ENCODE measurements at places on chromosomes 2 and 18. TPM values are rescaled to one million over a fixed set of nuclear protein-coding genes. Genes with fewer than 3 reads are reported as not detected.
A peak's percentile ranks its signal among the peaks of the same experiment; 100 is the strongest.

GRCh38 chr2:73069855-73070642, 1.5 kb downstream of the SFXN5 start:
- peak; percentile 62 for DNase-seq

- DNase-seq = no peak
These were observed 9.3 kb downstream of the FZD5 start for GRCh38 chr2:207760453-207760852.

- no peak for DNase-seq
These were observed 151.8 kb downstream of the DYSF start for GRCh38 chr2:71605173-71605641.

DNA sequence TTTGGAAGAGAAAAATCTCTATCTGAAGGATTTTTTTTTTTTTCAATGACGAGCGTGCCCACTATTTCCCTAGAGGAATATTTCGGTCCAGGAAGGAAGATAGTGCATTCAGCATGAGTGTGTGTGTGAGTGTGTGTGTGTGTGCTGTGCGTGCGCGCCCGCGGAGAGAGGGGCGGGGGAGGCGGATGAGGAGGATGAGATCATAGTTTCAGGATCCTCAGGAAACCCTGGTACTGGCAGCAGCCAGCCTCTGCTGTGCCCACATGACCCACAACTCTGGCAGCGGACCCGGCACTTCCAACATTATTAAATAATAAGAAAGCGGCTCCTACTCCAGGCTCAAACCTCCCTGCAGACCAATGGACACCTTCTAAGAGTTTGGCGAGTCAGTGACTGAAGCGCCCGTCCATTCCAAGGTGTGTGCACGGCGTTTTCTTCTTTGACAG, 217.0 kb upstream of the DTNA start:
- no peak for DNase-seq

LONRF2 gene
- 0.29 TPM for total RNA-seq

DNA sequence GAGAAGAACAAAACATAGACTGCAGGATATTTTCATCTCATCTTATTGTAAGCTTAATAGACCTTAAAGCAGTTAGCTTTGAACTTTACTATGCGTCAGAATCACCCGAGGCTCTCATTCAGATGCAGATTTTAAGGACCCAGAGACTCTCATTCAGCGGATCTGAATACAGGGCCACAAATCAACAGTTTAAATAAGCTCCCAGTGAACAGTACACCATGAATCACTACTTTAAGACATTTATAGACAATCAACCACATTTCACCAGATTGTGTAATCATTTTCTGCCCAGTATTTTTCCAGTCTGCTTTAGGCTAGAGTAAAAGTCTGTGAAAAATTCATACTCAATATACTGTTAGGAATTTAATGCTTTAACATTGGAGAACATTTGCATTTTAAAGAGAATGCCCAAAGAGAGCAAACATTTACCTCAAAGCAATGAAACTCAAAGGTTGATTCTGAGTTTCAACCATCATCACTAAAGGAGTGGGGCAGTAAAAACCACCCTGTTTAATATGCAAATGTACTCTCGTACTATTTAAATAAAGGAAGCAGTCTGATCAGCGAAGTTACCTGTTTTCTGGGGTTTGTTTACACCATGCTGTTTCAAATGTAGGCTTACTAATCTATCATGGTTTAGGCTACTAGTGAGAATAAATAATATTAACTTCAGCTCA, 11.0 kb upstream of the ALPK2 start:
- DNase-seq = peak; percentile 49

SULT1C4 gene
- not detected for total RNA-seq

DNA sequence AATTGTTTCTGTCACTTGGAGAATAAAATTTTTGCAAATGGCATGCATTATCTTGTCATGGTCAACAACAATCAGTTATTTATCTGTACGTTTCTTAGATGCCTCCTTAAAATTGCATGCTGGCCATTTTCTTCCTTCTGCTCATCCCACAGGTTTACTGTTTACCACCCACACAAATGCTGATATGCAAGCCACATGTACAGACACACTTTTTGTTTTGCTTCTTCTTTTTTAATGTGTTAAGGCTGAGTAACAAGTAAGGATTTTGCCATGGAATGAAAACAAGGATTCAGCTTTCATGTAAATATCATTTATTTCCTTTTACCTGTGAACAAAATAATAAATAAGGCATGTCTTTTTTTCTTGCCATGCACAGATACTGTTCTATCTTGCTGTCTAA, 1077.1 kb upstream of the ZEB2 start:
- no peak for DNase-seq

- DNase-seq = no peak
These were observed 79.4 kb downstream of the AGPS start for GRCh38 chr2:177471990-177472389.

GRCh38 chr18:80181642-80182461, 65.5 kb downstream of the PARD6G start:
- DNase-seq = no peak

- no peak for DNase-seq
These were observed 4.9 kb downstream of the TMEM177 start for GRCh38 chr2:119683713-119684443.

DNA sequence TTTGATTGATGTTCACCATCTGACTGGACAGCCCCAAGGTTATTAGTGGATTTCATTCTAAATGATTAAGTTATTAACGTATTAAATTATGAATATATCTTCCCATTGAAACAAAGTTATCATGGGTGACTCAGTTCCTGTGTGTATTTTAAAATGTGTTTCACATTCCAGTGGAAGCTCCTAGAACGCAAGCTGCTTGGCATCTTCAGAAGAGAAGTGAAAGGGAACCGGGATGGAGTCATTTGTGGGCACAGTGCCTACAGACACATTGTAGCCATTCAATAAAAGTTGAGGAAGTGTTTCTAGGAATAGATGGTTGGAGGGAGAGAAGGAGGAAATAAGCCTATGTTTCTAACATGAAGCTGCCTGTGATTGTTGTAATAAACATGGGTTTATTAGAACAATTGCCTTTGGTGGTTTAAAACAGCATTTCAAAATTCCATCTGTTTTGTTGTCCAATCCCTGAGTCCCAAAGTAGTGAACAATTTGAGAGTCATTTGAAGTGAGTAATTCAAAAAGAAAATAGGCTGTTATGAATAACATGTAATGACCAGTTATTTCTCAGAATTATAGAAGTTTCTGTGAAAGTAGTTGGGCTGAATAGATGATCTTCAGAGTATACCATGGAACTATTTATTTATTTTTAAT, 143.5 kb downstream of the PKP4 start:
- no peak for DNase-seq

IL1RN gene
- total RNA-seq = not detected

GRCh38 chr2:157312866-157313486, 12.6 kb downstream of the ERMN start:
- DNase-seq = no peak

GRCh38 chr2:55236992-55237543, 4.6 kb downstream of the RPS27A start:
- DNase-seq = no peak

- DNase-seq = no peak
These were observed 27.8 kb upstream of the COL6A3 start for GRCh38 chr2:237441605-237442274.

DNA sequence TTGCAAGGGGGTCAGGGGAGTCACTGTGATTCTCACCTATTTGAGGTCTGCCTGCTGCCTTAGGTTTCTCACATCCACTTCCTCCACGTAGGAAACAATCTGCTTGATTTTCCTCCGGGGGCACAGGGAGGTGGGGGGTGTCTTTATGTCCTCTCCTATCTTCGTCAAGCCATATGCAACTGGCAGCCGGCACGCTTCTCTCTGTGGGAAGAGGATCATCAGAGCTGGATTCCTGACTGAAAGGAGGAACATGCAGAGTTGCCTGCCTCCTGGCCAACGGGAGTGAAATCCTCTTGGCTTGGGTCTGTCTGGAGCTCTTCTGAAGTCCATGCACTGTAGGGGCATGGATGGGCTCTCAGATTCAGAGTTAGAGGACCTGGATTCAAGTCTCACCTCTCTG, 43.1 kb upstream of the ACVR1 start:
- DNase-seq = no peak

- DNase-seq = no peak
These were observed 205.3 kb upstream of the CDH20 start for GRCh38 chr18:61127714-61128467.

STK17B gene
- total RNA-seq = 261 TPM

- DNase-seq = no peak
These were observed 20.7 kb downstream of the TANC1 start for GRCh38 chr2:158989165-158989564.

DNA sequence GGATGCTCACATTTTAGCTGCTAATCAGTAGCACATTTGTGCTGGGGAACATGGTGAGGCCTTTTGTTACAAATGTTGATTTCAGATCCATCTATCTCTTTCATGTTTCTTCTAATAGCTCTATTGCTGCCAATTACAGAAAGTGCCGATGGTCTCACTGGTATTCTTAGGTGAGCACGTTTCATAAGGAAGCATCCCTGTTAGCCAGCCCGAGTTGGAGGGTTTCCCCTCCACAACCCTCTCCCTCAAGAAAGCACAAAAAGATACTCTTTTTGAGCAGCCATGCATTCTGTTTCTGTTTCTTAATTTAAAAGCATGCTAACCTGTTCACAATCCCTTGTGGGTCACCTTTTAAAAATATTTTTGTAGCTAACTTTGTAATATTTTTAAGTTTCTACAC, 30.8 kb upstream of the ST8SIA5 start:
- no peak for DNase-seq

DNA sequence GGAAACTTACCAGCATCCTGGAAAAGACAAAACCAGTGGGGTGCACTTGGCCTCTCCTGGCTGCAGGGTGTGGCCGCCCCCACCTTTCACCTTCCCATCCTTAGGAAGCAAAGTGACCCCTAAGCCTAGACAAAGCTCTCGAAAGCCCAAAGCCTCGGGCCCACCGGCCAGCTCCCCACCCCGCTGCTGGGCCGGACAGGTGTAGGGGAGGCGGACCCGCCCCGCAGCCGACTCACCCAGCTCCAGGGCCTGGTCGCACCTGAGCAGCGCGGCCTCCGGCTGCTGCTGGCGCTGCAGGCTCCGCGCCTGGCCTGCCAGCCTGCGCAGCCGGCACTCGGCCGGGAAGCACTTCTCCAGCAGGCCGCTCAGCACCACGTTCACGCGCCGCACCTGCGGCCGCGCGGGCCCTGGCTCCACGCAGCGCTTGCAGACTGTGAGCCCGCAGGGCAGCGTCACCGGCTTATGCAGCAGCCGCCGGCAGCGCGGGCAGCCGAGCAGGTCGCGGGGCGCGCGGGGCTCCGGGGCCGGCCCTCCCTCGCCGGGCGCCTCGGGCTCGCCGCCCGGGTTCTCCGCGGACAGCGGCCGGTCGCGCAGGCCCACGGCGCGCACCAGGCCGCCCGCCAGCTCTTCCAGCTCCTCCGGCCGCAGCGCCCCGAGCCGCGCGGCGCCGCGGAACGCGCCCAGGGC, 979 bp downstream of the LONRF2 start:
- DNase-seq = peak; percentile 39

SPDYA gene
- 2.8 TPM for total RNA-seq

GRCh38 chr2:62014102-62014501, 108.6 kb downstream of the COMMD1 start:
- no peak for DNase-seq

- no peak for DNase-seq
These were observed 205.5 kb upstream of the FOSL2 start for GRCh38 chr2:28187186-28187585.

DNA sequence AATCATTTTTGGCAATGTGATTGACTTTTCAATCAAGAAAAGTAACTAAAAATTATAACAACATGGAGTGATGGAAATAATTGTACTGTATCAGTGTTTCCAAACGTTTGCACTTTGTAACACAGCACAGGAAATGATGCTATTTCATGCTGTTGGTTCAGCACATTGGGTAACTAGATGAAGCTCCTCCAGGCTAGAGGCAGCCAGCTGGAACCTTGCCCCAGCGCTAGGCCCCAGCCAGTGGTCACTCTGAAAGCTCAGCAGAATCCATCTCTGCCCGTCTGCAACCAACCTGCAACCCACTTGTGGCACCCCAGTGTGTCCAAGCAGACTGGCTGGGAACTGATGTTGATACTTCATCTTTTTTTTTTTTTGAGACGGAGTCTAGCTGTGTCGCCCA, 15.3 kb downstream of the UNC50 start:
- DNase-seq = no peak

COBLL1 gene
- total RNA-seq = 234 TPM

AOX1 gene
- 0.07 TPM for total RNA-seq

CTLA4 gene
- 1.1 TPM for total RNA-seq

PIGN gene
- total RNA-seq = 37.3 TPM

DNA sequence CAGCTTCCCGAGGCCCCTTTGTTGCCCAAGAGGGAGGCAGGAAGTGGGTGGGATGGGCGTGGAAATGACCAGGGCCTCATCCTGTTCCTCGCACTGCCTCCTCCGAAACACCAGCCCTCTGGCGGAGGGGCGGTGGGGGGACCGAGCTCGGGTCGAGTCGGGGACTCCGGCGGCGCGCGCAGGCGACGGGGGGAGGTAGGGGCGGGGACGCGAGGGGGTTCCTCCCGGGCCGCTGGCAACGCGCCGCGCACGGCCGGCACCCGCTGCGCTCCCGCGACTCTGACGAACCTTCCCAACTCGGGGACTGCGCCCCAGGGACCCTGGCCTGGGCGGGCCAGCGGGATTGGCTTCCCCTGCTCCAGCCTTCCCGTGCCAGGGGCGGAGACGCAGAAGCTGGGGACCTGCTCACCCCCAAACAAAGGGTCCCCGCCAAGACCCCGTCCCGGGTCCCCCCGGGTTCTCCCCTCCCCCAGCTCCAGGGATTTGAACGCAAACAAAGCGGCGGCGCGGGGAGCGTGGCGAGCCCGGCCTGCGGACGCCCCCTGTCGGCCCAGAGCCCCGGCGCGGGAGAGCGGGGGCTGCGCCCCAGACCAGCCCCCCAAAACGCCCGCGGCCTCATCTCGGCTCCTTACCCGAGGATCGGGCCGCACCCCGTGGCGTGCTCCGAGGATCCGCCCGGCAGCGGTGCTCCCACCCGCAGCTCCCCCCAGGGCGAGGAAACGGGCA, 1.2 kb downstream of the SEMA4C start:
- DNase-seq = peak; percentile 62

GRCh38 chr2:205762881-205763280, 80.6 kb downstream of the NRP2 start:
- no peak for DNase-seq

DNA sequence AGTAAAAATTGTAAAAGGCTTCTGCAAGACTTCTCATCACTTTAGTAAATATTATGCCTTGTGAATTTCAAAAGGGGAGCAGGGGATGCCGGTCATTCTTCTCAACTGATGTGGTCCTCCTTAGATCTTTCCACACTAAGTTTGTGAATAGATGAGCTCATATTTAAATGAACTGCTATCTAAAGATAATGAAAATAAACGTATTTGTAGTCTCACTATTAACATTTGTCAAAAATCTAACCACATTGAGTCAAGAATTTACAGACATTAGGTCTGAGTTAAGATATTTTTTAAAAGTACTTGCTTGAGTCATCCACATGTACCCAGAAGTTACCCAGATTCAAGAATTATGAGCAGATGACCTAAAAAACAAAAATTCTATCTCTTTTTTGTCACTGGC, 6.5 kb downstream of the PRPF40A start:
- DNase-seq = no peak

GRCh38 chr2:37873229-37873628, 51.9 kb upstream of the RMDN2 start:
- no peak for DNase-seq

SPC25 gene
- total RNA-seq = 0.22 TPM
